ENCODE measurements at places on chromosomes 16 and 17.

GRCh38 chr16:54932737-54933254, 2.1 kb downstream of the IRX5 start:
- DNase-seq = no peak

GRCh38 chr17:7219812-7220592, at the start of the genes ACADVL and DLG4:
ACADVL (plus strand) TSS chr17:7219938; CDS start chr17:7219985, 47 bp downstream.
DLG4 (minus strand) TSS chr17:7219836.
- DNase-seq = peak; percentile 53

- DNase-seq = peak; percentile 58
These were observed 399.7 kb downstream of the XYLT1 start for GRCh38 chr16:17070882-17071592.

DNA sequence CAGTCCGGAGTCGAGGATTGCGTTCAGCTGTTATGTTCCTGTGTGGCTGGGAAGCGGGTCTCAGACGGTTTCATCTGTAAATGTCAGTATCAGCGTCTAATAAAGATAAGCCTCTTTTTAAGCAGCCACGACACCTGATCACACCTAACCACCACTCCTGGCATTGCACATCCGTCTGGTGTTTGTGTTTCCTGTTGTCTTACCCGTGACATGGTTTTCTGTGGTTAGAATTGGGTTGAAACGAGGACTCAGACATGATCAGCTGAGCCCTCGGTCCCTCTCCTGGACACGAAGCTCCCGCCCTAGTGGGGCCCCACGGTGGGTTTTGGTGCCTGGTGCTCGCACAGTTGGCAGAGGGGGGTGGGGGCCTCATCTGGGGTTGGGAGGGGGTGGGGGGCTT, 18.3 kb downstream of the CPNE7 start:
- DNase-seq = no peak

DNA sequence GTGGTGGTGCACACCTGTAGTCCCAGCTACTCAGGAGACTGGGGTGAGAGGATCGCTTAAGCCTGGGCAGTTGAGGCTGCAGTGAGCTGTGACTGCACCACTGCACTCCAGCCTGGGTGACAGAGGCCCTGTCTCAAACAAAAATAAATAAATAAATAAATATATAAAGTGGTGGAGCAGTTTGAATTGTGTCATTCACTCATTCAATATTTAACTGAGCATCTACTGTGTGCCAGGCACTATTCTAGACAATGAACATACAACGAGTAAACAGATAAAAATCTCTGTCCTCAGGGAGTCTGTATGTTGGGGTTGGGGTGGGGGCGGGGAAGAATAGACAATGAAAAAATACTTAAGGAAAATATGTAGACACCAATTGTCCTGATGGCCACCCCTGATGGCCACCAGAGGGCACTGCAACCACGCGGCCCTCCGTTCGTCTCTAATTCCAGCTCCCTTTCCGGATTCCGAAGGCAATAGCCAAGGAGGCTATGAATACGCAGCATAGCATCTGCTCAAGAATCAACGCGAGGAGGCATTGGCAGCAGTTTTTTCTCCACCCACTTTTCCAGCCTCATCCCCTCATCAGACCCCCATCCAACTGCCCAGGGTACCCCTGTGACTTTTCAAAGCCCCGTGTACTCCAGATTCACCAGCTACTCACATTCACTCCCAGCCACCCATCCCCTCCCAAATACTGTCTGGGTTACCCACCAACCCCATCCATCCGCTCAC, 21.4 kb downstream of the QPRT start:
- DNase-seq = peak; percentile 56

GRCh38 chr17:73268582-73269328, 7.1 kb upstream of the CPSF4L start:
- no peak for DNase-seq

GRCh38 chr17:1617620-1618174, 10.9 kb downstream of the SLC43A2 start:
- no peak for DNase-seq

GRCh38 chr17:58331815-58332777, 3.5 kb upstream of the TSPOAP1 start:
- DNase-seq = peak; percentile 88

- no peak for DNase-seq
These were observed 13.8 kb upstream of the SP2 start for GRCh38 chr17:47882247-47882646.

DNA sequence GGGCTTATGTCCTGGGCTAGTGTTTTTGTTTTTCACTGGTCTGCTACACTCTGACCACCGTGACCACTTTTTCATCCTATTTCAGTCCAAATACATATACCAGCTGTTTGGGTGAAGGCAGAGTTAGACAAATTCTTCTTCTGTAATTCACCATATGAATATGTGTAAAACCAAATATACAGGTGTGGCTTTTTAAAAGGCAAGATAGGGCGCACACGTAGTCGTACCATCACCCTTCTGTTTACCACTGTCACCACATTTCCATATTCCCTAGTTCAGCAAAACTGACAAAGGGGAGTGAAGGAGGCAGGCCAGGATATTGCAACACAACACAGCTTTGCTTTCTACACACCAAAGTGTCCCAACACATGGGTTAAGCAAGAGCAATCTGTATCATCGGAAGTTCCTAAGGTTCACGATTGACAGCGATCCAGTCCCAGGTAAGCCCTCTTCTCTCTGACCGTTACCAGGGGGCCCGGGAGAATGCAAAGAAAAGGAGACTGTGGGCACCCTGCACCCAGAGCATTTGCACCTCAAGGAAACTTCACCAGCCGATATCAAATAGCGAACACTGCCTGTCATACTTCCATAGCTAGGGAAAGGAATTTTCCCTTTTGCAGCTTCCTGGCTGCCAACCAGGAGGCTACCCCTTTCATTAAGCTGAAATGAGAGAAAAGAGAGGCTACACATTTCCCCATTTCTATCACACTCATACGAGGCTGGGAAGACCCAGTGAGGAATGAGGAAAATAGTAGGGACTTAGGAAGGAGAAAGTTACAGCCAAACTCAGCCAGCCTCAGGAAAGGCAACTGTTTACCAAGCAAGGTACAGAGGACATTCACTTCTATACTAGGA, 23.1 kb downstream of the CREBBP start:
- no peak for DNase-seq

GRCh38 chr17:35879773-35880654, at the start of gene CCL5:
CCL5 (minus strand) TSS chr17:35880360.
- no peak for DNase-seq

DNA sequence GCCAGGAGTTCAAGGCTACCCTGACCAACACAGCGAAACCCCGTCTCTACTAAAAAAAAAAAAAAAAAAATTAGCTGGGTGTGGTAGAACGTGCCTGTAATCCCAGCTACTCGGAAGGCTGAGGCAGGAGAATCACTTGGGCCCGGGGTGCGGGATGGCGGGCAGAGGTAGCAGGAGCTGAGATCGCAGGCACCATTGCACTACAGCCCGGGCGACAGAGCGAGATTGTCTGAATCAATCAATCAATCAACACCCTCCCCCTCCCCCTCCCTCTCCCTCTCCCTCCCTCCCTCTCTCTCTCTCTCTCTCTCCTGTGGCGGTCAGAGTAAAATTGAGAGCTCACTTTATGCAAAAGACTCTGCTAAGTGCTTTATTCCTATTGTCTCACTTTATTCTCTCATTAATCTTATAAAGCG, 1.2 kb downstream of the HSDL1 start:
- no peak for DNase-seq

GRCh38 chr17:72671016-72671415, 421.5 kb downstream of the SLC39A11 start:
- DNase-seq = no peak

DNA sequence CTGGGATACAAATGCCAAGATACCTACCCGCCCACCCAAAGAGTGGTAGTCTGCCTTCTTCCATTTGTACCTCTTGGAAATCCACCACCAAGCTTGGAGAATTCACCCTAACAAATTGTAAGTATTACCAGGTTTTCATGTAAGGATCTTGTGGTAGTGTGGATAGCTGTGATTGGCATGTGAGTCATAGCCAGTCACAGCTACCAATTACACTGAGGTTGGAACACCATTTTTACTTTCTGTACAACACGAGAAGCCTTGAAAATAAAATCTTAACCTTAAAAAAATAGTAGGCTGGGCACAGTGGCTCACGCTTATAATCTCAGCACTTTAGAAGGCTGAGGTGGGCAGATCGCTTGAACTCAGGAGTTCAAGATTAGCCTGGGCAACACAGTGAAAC, 18.5 kb upstream of the SLC35G3 start:
- DNase-seq = no peak

DNA sequence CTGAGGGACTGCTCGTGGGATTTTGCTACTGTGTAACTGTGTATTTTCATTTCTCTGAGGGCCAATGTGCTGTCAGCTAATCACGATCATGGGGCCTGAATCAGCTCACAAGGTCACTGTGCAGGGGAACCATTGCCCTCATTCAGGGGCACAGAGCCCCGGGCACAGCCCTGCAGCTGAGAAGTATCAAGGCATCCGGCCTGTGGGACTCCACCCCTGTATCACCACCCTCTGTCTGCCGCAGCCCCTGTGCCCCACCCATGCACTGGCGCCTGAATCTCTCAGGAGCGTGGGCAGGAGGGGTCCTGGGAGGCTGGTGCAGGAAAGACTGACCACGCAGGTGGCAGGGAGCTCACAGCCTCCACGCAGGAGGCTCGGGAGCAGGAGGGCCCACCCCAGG, 43.4 kb upstream of the RASD1 start:
- no peak for DNase-seq

DNA sequence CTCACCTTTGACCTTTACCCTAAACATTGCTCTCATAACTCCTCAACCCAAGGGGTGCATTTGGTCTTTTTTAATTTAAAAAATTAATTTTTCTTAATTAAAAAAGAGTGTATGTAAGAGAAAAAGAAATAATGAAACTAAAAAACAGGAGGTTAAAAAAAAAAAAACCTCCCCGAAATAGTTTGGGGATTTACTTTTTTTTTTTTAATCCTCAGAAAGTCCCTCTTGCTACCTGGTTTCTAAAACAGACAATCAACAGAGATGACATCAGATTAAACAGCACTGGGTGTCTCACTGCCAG, 301.3 kb downstream of the SOX9 start:
- no peak for DNase-seq

- DNase-seq = no peak
These were observed 14.8 kb upstream of the NUP93 start for GRCh38 chr16:56715126-56715525.

DNA sequence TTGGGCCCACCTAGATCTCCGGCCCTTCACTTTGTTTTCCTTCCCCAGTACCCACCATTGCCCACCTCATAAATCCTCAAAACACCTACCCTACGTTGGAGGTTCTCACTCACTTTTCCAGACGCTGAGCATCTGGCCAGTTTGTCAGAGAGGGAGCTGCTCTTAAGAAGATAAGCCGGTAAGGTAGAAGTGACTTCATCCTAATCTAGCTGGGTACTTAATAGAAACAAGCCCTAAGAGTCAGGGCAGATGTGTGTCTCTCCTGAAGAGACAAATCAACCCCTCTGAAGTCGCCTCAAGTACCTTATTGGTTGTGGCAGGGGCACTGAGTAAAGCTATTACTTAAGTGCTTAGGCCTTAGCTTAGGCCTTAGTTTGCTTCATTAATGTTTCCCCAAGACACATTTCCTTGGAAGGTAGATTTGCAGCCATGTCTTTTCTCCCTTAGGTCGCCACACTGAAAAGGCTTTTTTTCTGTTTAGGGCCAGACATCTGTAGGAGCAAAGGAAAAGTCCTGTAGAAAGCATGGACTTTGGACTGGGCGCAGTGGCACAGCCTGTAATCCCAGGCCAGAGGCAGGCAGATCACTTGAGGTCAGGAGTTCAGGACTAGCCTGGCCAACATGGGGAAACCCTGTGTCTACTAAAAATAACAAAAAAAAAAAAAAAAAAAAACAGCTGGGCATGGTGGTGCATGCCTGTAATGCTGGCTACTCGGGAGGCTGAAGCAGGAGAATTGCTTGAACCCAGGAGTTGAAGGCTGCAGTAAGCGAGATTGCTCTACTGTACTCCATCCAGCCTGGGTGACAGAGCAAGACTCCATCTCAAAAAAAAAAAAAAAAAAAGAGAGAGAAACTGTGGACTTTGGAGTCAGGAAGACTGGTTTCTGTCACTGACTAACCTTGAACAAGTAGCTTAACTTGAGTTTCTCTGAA, 1.0 kb downstream of the TACO1 start:
- no peak for DNase-seq

- no peak for DNase-seq
These were observed 79.7 kb downstream of the KSR1 start for GRCh38 chr17:27535975-27536374.

DNA sequence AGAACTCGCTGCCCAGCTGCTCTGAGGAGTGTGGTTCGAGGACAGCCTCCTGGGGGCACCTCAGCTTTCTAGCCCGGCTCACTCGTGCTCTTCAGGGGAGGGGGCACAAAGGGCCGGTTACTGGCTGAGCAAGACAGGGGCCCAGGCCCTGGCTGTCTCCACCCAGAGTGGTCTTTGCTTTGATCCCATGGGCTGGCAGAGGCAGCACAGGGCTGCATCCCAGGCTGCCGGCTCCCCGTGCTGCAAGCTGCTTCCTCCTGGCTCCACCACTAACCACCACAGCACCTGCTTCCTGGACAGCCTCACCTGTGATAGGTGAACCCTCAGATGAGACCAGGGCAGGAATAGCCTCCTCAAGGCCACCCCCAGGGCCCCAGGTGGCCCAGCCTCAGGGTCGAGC, 6.8 kb downstream of the SPPL2C start:
- no peak for DNase-seq

DNA sequence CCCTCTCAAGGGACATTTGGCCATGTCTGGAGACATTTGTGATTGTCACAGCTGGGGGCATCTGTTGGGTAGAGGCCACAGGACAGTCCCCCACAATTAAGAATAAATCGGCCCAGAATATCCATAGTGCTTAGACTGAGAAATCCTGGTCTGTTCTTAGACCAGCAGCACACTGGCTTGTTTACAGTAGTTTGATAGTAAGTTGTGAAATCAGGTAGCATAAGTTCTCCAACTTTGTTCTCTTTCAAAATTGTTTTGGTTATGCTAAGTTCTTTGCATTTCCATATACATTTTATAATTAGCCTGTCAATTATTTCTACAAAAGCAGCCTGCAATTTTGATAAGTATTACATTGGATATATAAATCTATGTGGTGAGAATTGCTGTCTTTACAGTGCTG, 6.8 kb downstream of the MGRN1 start:
- DNase-seq = no peak

- no peak for DNase-seq
These were observed 55.0 kb downstream of the PITPNM3 start for GRCh38 chr17:6501359-6501758.

- no peak for DNase-seq
These were observed 19.5 kb downstream of the ASPSCR1 start for GRCh38 chr17:81996757-81997441.

- DNase-seq = no peak
These were observed 4.6 kb downstream of the RSAD1 start for GRCh38 chr17:50483266-50483665.

- DNase-seq = no peak
These were observed 18.6 kb downstream of the GDPD1 start for GRCh38 chr17:59238906-59239305.

- no peak for DNase-seq
These were observed 200.4 kb downstream of the AXIN2 start for GRCh38 chr17:65360961-65361552.
